Stomach (tissue), 19 donors: ENCODE measurements at places on chromosomes 13 and 19.

GRCh38 chr13:25806264-25806974, 245.4 kb downstream of the SHISA2 start:
- DNase-seq: no peak

GRCh38 chr19:582497-583197, 7.0 kb upstream of the HCN2 start:
- DNase-seq: no peak

- DNase-seq: peak; percentile 84
Measured at GRCh38 chr19:518598-519231, 11.4 kb downstream of the TPGS1 start.

GRCh38 chr13:27619093-27619727, 1.1 kb downstream of the LNX2 start:
- DNase-seq: no peak

DNA sequence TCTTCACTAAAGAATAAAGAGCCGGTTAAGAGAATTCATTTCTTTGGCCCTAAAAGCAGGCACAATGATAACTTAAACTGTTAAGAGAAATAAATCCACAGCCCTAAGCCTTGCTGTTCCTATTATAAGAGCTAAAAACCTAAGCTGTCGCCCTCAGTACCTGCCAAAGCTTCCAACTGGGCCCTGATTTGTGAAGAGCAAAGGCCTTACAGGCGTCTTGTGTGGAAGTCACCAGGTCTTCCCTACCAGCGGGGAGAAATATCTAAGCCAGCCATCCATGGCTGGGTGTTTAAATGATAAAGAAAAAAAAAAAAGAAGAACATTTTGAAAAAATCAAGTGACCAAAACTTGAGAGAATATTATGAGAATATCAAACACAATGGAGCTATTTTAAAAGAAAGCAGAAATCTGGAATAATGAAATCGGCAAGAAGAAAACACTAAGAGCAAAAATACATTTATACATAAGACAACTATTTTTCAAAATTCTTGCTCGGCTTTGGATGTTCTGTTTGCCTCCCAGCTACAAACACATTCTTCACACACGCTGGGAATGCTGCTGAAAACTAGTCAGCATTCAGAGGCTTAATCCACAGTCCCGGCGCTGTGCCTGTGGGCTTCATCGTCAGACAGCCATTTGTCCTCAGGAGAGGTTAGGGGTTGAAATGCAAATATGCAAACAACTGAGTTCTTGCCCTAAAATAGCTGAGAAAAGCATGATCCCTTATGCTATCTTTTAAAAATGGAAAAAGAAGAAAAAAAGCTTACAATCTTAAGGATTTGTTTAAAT, 89.8 kb upstream of the LSM14A start:
- no peak for DNase-seq

DNA sequence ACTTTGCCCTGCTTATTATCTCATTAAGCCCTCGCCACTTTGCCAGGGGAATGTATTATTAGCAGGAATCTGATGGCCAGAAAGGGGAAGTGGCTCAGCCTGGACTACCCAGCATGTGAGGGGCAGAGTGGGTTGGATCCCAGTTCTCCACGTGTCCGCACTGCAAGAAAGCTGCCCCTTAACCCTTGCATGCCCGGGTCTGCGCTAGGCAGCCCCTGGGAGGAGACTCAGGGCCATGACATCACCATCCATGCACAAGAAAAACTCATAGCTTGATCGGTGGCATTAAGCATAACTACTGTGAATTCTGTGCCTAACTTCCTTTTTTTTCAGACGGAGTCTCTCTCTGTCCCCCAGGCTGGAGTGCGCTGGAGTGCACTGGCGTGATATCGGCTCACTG, 8.9 kb downstream of the CACNG8 start:
- DNase-seq: no peak

DNA sequence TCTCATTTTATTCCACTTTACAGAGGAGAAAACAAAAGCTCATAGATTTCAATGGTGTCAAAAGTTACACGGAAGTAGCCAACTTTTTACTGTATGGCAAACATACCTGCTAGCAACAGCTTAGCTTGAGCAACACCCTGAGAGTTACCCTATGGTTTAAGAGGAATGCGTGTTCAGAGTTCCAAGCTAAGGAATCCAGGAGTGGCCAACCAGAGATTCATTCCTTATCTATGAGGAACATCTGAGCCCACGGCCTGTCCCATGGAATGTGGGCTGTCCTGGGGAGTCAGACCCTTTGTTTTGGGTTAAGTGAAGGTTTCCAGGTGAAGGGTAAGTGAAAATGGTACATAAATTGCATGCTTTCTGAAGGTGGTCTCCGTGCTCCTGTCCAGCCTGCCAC, 67.5 kb downstream of the STARD13 start:
- peak; percentile 75 for DNase-seq

GRCh38 chr13:112916296-112916695, 52.7 kb upstream of the MCF2L start:
- DNase-seq: no peak

DNA sequence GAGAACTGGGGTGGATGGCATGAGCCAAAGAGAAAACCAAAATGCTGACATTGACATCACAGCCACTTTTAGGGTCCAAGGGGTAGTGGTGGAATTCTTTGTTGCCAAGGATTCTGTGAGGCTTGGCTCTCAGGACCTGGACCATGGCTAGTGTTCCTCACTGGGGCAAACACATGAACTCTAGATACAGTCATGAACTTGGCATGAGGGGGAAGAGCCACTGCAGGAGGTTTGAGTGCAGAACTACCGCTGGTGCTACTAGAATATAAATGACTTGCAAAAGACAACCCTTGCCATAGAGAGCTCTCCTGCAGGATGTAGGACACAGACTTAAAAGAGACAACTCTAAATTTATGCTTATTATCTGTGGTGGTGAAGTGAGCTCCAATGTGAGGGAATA, 29.8 kb upstream of the FRY start:
- no peak for DNase-seq

GRCh38 chr13:29925457-29926097, 75.2 kb upstream of the UBL3 start:
- DNase-seq: peak; percentile 91

GRCh38 chr13:95182570-95183265, 118.5 kb downstream of the ABCC4 start:
- DNase-seq: no peak

GRCh38 chr13:111595791-111596190, 275.3 kb downstream of the TEX29 start:
- DNase-seq: no peak

- no peak for DNase-seq
Measured at GRCh38 chr19:33669376-33669775, 47.6 kb downstream of the CHST8 start.

- no peak for DNase-seq
Measured at GRCh38 chr13:21071015-21071414, 9.6 kb upstream of the LATS2 start.
